NCI-H345 (cell line): ENCODE measurements at places on chromosomes 12 and 14.

- peak; percentile 42 for DNase-seq
Measured at GRCh38 chr14:45838597-45838996, 585.6 kb upstream of the MIS18BP1 start.

- DNase-seq, result no peak
Measured at GRCh38 chr12:114916541-114916940, 232.6 kb upstream of the TBX3 start.

DNA sequence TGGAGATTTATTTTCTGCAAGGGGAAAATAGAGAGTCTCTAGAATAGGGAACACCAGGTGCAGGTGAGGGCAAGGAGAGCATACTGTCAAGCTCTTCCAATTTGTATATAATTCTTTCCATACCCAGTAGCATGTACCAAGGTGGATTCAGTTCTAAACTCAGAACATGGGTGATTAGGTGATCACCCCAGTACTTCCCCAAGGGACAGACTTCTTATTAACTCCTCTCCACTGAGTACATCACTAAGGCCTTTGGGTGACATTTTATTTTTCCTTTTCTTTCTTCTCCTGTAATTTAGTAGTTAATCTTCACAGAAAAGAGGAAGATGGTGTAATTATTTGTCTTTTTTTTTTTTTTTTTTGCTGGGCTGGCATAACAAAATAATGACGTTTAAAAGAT, 54.2 kb downstream of the DIP2B start:
- no peak for DNase-seq

DNA sequence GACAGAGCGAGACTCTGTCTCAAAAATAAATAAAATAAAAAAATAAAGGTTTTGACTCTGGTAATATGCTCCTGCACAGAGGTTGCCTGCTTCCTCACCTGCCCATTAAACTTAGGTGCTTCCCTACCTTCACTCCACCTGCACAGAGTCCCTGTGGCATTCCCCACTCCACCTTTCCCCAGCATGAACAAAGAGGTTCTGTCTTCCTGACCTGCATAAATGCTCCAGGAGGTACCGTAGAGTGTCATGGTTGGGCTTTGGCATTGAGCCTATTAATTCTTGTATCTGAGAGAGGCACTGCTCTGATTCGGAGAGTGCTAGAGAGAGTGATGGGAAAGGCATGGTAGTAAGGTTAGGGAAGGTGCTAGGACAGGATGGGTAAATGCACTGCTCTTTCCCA, 6.3 kb downstream of the ARHGAP9 start:
- DNase-seq, result no peak

GRCh38 chr12:92301356-92301755, 155.7 kb upstream of the BTG1 start:
- no peak for DNase-seq

DNA sequence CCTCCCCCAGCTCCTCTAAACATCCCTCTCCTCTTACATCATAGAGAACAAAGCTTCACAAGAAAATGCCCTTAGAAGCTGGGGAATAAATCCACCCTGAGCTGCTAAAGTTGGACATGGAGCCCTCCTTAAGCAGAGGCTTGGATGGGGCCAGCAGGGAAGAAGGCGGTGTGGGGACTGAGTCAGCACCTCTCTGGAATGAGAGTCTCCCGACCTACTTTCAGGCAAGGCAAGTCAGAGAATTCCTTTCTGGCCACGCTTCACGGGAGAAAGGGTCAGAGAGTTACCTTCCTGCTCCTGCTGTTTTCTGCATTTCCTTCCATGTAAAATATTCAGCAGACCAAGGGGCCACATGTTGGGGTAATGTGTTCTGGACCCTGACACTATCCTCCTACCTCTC, 113.3 kb upstream of the PRB2 start:
- DNase-seq, result no peak

GRCh38 chr14:105818712-105819005, 292.3 kb downstream of the TMEM121 start:
- no peak for DNase-seq

DNA sequence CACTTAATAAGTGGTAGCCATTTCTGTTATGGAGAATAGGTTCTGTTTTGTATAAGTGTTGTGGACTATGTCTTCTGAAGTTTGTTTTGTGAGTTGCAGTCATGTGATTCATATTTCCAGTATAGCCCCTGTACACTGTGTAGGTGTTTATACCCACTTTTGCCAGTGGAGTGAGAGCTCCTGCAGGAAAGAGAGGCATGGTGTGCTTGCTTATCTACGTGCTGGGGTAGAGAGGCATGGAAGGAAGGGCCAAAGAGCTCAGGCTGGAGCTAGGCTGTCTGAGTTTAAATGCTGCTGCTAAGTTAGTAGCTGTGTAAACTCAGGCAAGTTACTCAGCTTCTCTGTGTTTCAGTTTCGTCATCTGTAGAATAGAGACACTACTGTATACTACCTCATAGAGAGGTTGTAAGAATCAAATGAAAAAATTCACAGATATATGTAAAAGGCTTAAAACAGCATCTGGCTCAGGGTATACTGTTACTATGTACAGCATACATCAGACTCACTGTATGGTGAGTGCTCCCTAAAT, 88.2 kb upstream of the SLC38A2 start:
- DNase-seq, result no peak

GRCh38 chr12:32115404-32116104, 8.9 kb downstream of the BICD1 start:
- no peak for DNase-seq

DNA sequence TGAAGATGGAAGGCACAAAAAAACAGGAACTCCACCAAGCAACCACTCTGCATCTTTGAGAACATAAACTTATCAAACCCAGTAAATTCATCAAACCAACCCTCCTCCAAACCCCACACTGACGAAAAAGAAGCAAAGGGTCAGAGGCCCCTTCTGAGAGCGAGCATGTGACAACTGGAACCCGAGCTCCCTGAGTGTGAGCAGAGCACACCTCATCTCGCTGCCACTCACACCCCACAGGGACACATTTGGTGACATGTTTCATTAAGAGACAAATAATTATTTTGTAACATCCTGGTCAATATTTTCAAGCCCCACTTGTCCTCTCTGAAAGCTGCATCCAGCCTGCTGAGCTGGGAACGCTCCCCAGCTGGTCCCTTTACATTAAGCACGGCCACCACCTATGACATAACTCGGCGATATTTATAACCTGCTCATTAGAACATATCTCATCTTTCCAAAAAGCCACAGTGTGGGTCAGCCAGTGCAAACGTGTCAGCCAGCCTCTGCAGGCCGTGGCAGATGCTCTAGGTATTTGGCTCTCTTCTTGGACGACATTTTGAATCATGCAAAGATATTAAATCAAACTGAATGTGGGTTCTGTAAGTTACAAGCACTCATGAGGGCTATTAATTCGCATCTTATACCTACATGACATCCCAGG, 120.1 kb downstream of the TTC7B start:
- DNase-seq, result no peak

- no peak for DNase-seq
Measured at GRCh38 chr12:103957865-103958388, 7.7 kb upstream of the TDG start.

GRCh38 chr14:93262446-93262845, 55.4 kb downstream of the UBR7 start:
- no peak for DNase-seq

GRCh38 chr14:75258079-75258802, 20.4 kb upstream of the FOS start:
- no peak for DNase-seq

- no peak for DNase-seq
Measured at GRCh38 chr12:108167974-108168373, 38.9 kb downstream of the WSCD2 start.

- DNase-seq, result no peak
Measured at GRCh38 chr12:3726456-3726855, 26.5 kb downstream of the CRACR2A start.

GRCh38 chr14:91501951-91502930, 7.9 kb downstream of the PPP4R3A start:
- no peak for DNase-seq

DNA sequence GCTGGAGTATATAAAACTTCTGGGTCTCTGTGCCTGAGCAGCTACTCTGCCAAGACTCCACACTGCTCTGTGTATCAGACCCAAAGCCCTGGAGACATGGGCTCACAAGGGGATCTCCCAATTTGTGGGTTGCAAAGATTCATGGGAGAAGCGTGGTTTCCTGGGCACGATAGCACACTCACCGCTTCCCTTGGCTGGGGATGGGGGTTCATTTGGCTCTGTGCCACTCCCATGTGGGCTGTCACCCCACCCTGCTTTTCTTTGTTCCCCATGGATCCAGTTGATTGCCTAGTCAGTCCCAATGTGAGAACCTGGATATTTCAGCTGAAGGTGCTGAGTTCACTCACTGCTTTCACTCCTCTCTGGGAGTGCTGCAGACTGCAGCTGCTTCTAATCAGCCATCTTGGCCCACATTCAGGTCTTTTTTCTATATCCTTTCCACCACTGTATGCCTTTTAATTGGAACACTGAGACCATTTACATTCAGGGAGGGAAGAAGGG, 40.0 kb upstream of the PCNX4 start:
- DNase-seq, result no peak

GRCh38 chr12:1297639-1298175, 296.7 kb downstream of the FBXL14 start:
- no peak for DNase-seq

GRCh38 chr12:57176846-57177245, 29.4 kb upstream of the LRP1-AS start:
- no peak for DNase-seq

DNA sequence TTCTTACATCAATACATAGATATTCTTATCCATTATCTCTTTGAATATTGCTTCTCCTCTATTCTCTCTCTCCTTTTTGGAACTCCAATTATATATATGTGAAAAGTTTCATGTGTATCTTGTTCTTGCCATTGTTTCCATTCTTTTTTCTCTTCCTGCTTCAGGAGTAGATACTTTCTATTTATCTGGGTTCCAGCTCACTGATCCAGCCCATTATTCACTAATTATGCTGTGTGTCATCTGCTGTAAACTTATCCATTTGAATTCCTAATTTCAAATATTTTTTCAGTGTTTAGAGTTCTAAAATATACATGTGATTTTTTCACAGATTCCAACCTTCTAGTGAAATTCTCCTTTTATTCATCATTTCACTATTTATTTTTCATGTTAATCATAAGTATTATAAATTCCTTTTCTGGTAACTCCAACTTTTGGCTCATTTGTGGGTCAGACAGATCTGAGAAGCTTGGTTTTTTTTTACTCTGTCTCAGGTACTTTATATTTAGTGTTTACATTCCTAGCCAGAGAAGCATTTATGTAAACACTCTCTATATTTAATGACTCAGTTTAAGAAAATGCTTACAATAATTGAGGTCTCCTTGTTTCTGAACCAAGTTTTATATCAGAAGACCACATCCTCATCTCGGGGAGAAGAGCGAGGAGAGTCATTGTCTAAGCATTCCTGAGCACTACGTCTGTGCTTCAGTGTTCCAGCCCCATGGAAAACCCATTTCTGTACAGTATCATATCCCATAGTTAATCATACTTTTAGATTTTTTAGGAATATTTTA, 15.9 kb upstream of the AMIGO2 start:
- no peak for DNase-seq

DNA sequence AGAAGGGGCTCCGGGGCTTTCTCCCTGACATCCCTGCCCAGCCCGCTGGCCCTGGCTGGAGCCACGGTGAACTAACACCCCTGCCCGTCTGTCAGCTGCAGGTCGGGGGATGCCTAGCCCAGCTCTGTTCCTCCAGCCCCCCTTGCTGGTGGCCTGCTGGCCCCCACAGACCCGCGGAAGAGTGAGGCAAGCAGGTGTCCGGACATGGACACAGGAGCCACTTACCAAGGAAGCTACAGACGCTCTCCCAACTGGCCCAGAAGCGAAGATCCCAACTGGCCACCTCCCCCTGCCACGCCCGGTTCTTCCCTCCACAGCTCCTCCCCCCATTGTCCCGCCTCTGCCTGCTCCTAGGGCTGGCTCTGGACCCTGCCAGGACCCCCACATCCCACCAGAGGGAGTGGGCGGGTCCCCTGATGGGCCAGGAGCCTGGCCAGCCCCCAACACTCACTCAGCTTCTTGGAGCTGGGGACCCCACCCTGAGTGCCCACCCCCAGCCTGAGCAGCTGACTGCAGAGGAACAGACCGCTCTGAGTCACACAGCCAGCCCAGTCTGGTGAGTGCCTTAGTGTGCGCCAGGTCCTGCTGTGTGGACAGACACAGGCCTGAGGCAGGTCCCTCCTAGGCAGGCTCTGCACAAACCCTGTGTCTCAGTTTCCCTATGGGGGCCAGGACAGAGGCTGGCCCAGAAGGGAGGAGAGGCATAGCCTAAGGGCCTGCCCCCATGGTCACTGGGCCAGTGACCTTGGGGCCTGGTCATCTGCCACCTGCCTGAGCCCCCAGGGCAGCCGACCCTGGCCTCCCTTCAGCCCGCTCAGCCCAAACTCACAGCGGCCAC, 7.7 kb downstream of the AHNAK2 start:
- no peak for DNase-seq

DNA sequence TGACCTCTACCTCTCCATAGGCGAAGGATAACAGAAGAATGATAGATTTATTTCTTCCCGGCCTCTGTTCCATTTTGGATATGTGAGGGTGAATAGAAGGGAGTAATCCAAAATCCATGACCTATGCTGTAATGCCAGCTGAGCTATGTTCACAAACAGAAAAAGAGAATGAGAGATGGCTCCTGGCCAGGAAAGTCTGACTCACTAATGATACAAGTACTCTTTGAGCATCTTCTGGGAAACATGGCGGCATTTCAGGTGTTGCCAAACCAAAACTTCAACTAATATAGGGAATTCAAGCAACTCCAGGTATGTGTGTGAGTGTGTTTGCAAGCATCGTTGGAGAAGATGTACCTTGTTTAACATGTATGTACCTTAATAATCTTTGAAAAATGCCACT, 55.1 kb downstream of the MED13L start:
- peak; percentile 36 for DNase-seq

DNA sequence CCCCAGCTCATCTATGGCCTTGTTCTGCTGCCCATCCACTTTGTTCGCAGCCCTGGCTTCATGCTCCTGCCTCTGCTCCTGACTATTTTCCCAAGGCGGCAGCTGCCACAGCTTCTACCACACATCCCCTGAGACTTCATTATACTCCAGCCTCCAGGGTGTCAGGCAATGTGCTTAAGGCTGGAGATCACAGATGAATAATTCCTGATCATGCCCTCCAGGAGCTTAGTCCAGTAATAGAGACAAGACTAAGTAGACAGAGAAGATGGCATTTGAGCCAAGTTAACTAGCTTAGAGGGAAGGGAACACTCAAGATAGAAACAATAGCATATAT, 7.1 kb downstream of the TAPBPL start:
- no peak for DNase-seq

DNA sequence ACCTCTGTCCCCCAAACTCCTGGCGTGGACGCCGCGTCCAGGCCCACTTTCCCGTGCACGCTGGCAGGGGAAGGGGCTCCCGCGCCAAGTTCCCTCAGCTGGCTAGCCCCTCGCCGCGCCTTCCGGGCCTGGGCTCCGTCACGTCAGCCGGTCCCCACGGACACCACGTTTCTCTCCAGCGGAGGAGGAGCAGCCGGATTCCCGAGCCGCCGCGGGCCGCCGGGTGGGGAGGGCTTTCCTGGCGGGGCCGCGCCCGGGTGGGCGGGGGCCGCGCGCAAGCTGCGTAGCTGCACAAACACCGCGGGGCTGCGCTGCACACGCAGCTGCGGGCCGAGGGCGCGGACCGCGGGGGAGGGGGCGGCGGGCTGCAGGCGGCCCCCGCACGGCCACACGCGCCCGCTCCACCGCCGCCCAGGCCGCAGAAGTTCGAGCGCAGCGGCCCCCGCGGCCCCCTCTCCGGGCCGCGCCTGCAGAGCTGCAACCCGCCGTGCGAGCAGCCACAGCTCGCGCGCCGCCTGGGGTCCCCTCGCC, 45.1 kb upstream of the PNMA1 start:
- DNase-seq, result peak; percentile 78
